Activated T-cell treated with anti-CD3 and anti-CD28 coated beads for 1 hour (primary cell): ENCODE measurements at places on chromosomes 13 and 19.

DNA sequence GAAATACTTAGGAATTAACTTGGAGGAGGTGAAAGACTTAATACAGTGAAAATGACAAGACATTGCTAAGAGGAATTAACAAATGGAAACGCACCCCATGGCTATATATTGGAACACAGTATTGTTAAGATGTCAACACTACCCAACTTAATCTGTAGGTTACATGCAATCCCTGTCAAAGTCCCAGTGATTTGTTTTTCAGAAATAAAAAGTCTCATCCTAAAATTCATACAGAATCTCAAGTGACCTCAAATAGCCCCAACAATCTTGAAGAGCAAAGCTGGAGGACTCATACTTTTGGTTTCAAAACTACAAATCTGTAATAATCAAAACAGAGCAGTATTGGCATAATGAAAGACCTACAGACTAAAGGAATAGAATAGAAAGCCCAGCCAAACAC lies 13.2 kb downstream of the ATP4B start:
- no peak for DNase-seq

DNA sequence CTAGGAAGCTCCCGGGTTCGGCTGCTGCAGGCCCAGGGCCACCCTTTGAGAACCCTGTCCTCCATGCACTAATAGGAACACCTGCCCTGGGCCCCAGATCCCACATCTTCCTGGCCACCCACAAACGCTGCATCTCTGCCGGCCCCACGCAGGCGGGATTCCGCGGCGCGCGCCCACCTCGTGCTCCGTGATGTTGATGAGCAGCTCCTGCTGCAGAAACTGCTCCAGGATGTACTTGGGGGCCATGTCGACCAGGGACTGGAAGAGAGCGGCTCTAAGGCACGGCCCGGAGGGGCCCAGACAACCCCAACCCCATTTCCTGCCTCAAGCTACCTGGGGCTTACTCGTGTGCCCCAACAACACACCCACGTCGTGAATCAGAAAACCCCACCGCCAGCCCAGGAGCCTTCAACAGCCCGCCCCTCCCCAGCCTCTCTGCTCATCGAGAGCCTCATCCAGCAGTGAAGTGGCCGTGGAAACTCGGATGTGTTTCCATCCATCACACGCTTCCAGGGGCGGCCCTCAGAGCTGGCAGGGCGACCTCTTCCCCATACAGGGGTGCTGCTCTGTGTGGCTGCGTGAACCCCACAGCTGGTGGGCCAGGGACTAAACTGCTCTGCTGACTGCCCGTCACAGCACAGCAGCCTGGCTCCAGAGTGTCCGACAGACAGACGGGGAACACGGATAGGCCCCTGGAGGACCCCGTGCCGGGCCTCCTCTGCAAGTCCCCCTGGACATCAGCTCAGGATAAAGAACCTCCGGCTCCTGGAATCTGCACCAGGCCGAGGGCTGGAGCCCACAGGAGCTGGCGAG lies 4.2 kb downstream of the POLR2E start:
- DNase-seq: no peak

DNA sequence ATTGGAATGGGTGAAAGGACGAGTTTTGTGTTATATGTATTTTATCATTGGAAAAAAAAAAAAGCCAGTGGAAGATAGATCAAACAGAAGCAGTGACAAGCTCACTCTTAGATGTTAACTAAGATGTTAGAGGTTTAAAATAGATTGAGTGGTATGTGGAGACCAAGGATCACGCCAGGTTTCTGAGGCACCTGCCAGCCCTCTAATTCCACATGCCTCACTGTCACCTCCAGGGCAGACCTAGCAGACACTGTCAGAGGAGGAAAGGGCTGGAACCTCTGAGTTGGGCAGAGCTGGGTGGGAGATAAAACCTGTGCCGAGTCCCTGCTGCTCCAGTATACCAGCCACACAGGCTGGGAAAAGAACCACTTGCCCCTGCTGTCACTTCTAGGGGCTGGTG lies 57.5 kb upstream of the SIAH3 start:
- DNase-seq: no peak

GRCh38 chr13:32960626-32961025 lies 55.6 kb upstream of the KL start:
- DNase-seq: no peak

DNA sequence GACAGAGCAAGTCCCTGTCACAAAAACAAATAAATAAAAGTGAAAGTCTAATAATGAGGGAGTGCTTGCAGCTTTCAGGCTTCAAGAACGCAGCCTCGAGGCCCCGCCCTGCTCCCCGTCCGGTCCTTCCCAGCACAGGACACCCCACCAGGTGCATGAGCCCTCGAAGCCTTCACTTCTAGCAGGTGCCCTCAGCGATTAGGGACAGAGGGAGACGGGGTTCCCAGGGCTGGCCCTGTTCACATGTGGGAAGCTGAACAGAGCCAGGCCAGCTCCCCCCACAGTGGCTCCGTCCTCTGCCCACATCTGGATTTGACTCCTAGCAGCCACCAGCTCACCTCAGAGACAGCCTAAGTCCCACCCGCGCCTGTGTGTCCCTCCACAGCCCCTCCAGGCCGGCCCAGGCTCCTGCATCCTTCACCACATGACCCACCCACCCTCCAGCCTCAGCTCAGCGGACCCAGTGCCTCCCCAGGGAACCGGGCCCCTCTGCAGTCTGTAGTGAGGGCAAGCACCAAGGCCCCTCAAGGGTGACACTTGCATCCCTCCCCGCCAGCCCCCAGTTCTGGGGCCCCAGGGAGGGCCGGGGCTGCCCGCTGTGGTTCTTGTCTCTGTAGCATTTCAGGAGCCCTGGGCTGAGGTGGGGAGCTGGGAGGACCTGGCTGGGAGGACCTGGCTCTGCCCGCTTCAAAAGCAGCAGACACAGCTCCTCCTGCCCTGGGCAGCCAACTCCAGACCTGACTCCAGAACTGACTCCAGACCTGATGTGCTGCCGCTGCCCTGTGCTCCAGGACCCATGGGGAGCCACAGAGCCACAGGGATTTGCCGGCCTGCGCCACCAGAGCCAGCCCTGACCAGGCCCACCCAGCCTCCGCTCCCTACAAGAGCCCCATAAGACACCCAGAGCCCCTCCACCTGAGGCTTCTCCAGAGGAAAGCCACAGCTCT lies 27.2 kb downstream of the GPX4 start:
- no peak for DNase-seq

GRCh38 chr13:79679334-79679733 lies 198.4 kb downstream of the NDFIP2 start:
- no peak for DNase-seq

- no peak for DNase-seq
These were observed 17.8 kb upstream of the GRAMD1A start for GRCh38 chr19:34982275-34982674.

DNA sequence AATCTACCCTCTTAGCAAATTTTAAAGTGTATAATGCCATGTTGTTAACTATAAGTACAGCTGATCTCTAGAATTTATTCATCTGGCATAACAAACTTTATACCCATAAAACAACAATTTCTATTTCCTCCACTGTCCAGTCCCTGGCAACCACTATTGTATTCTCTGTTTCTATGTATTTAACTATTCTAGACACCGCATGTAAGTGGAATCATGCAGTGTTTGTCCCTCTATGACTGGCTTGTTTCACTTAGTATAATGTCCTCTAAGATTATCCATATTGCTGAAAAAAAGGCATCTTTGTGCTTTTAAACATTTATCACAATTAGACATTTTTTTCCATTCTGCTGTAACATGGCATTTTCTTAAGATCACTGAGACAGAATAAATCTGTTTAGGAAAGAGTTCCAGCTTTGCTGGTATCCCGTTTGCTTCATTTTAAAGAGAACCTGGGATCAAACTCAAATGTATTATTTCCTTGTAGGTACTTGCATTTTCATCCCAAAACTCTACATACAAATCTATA lies 1191.0 kb downstream of the SLITRK5 start:
- DNase-seq: no peak

- DNase-seq: no peak
These were observed 718.5 kb downstream of the UQCRFS1 start for GRCh38 chr19:28494461-28494860.

- no peak for DNase-seq
These were observed 19.9 kb upstream of the DHRS12 start for GRCh38 chr13:51823863-51824262.

DNA sequence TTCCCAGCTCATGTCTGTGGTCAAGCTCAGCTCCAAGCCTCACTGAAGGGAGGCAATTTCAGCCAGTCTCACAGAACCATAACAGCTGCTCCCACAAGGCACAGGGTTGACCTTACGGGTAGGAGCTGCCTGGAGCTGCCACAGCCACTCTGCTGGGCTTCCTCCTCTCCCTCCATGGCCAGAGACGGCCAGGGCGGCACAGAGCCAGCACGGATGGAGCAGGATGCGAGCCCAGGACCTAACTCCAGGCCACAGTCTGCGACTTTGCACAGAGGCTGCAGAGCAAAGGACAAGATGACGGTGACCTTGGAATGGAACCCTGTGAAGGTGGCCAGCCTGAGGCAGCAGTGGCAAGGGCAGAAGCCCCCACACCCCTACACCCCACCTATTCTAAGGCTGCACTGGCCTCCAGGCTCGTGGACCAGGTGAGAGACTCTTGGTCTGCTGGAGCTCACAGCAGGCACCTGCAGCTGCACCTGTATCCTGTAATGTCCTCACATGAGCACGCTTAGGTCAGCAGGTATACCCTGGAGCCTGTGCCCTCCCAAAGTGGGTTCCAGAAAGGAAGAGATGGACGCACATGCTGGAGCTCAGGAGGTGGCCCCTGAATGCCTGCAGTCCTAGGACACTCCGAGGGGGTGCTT lies 29.6 kb downstream of the ADPRHL1 start:
- DNase-seq: no peak

DNA sequence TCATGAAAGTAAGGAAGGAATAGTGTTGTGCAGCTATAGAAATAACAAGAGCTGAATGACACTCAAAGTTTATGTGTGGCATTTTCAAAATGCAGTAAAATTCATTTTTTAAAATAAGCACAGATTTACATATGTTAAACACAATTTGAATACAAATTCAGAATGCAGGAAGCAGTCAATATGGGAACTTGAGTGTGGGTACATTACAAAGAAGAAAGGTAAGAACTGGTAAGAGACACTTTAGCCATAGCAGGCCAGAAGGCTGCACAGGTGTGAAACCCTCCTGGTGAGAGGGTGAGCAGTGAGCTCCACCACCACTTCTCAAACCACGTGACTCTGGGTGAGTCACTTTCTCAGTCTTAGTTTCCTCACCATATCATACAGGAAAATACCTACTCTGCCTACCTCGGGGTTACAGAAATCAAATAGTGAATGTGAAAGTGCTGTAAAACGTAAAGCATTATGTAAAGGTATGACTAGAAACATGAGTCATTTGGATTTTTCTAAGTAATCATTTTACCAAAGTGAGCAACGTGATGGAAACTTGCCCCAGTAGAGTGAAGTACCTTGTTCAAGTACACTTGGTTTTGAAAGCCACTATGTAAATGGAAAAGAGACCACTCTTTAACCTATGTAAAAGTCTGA lies 40.5 kb downstream of the USP12 start:
- DNase-seq: peak; percentile 25

- no peak for DNase-seq
These were observed 168.1 kb upstream of the SOX21 start for GRCh38 chr13:94880463-94880862.

- no peak for DNase-seq
These were observed 122.3 kb downstream of the MIPEP start for GRCh38 chr13:23766939-23767338.

GRCh38 chr13:27775943-27776342 lies 16.3 kb upstream of the GSX1 start:
- no peak for DNase-seq

DNA sequence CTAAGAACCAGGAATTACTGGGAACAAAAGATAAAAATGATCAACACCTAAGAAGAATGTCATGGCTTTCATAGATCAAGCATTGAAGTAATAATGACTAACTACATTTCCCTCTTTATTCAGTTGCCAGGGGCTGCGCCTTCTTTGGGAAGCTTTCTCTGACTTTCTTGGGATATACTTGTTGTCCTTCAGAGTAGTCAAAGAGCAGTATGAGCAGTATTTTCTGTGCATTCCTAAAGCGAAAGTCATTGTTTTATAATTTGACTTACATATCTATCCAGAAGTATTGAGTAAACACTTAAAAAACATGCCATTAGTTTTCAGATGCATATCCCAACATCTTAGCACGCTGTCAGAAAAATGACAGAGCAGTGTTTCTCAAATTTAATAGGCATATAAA lies 2412.4 kb downstream of the PCDH9 start:
- DNase-seq: no peak

DNA sequence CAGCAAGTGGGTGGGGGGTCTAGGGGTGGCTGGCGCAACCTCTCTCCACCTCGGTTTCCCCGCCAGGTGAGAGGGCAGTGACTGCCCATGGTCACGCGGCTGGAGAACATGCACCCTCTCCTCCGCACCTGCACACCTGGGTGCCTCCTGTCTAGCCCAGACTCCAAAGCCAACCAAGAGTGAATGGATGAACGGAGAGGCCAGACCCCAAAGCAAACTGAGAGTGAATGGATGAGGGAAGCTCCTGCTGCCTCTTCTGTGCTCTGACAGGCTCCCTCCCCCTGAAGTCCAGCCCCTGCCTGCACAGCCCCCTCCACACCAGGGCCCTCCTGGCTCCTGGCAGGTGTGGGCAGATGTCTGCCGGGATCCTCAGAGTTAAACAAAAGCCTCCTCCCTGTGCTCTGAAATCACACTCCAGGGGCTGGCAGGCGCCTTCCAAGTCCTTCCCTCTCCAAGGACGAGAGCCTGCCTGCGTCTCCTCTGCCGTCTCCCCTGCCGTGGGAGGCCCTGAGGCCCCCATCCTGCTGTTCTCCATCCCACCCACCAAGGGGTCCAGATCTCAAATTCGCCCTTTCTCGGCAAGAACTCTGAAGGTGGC lies 2.2 kb downstream of the SBNO2 start:
- DNase-seq: no peak

DNA sequence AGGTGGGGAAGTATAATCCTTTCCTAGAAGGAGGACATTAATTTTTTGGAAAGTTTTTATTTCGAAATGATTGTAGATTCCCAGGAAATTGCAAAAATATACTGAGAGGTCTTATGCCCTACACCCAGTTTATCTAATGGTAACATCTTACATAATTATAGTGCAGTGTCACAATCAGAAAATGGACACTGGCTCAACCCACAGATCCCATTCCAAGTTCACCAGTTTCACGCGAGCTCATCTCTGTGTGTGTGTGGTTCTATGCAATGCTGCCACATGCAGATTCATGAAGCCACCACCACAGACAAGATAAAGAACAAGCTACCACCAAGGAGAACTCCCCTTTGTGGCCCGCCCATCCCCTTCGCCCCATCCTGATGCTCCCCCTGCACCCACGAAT lies 24.4 kb downstream of the IL17D start:
- DNase-seq: no peak

DNA sequence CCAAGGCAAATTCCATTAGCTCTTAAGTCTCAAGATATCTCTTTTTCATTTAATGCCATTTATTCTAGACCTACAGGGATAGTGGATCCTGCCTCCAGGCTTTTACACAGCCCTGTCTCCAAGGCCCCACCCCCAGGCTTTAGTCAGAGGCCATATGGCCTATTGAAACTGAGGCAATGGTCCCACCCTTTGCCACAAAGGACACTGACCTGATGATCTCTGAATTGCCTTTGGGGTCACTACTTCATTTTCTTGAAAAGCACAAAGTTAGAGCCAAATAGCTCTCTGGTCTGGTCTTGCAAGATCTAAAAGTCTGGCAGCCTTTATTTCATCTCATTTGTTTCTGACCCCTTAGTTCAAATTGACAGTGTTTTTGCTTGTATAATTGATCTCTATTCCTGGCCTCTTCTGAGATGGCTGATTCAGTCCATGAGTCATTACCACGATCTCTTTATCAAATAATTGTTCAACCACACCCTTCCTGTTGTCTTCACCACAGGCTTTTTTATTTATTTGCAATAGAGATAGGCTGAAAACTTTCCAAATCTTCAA lies 209.8 kb downstream of the FGF14 start:
- no peak for DNase-seq
